ENCODE measurements at places on chromosomes 2 and 18. TPM values are rescaled to one million over a fixed set of nuclear protein-coding genes. Genes with fewer than 3 reads are reported as not detected.

The TRPM8 gene
- total RNA-seq = not detected

The SEMA4F gene
- 2.2 TPM for total RNA-seq

GRCh38 chr18:10715791-10716190 lies 190.0 kb downstream of the NAPG start:
- no peak for DNase-seq

DNA sequence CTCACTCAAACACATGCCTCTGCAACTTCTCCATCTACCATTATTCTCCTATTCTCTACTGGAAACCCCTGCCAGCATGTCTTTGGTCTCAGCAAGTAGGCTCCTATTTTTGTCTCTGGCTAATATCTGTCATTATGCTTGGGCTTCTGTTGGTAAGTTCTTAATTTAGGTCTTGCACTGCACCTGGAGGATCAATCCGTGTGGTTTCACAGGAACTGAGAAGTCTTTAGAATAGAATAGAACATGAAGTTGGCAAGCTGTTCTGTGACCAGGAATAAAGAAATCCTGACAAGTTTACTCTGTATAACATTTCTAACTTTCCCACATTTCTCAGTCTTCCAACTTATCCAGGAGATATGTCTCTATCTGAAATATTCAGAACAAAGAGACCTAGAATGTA lies 219.5 kb upstream of the GYPC start:
- no peak for DNase-seq

Measured in urinary bladder (tissue), 4 donors.